ENCODE measurements at places on chromosomes 12 and 14. TPM values are rescaled to one million over a fixed set of nuclear protein-coding genes. Genes with fewer than 3 reads are reported as not detected.

Gene TPPP2
- not detected for total RNA-seq

Gene AKAP6
- total RNA-seq = 104 TPM

Gene PPP1R13B
- total RNA-seq = 15.3 TPM

Gene CCDC177
- total RNA-seq = not detected

GRCh38 chr12:5633106-5633505 is 201.2 kb downstream of the NTF3 start:
- H3K27me3 ChIP-seq = no peaks in the 10 kb centered on the region
- H3K4me3 ChIP-seq = no peak overlapping the region
- H3K27ac ChIP-seq = no peak overlapping the region
- DNase-seq = no peak
- no peaks in the 10 kb centered on the region for H3K36me3 ChIP-seq

Gene P3H3
- 66.1 TPM for total RNA-seq
